ENCODE measurements at places on chromosomes 16 and 17.

DNA sequence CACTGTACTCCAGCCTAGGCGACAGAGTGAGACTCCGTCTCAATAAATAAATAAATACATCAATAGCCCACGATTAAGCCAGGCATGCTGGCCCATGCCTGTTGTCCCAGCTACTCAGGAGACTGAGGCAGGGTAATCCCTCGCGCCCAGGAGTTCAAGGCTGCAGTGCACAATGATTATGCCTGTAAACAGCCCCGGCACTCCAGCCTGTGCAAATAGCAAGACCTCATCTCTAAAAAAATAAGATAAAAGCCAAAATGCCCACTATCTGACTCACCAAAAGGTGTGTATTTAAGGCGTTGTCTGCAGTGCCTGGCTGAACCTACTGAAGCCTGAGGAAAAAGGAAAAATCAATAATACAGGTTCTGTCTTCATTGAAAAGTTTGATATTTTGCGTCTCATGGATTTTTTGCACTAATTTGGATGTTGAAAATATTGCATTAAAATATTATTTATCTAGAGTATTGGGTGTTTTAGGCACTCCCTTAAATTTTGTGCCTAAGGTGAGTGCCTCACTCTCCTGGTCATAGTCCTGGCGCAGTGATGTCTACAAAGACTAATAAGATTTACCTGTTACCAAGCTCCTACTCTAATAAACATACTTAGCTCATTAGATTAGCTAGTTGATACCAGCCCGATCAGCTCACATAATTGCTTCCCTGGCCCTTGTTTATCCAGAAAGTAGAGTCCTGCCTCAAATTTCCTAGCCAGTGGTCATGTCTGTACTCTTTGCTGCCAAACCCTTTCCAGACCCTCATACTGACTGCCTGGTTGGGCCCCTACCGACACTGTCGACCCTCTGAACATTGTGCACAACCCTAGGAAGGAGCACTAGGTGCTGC is 24.7 kb upstream of the TOB1 start:
- DNase-seq, result no peak

DNA sequence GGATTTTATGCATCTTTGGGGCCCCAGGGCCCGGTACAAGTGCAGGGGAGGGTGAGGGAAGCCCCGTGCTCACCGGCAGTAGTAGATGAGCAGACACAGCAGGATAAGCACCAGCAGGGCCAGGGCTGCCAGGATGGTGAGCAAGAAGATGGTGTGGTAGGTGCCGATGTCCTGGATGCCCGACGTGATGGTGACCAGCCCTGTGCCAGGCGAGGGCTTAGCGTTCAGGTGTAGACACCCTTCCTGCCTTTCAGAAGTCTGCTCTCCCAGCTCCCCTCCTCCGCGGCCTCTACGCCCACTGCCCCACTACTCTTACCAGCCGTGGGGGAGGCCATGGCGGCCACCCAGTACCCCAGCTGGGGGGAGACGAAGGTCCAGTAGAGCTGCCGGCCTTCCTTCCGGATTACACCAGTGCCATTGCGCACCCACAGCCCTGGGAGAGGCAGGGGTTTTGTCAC is 8.0 kb downstream of the FAM171A2 start:
- no peak for DNase-seq

DNA sequence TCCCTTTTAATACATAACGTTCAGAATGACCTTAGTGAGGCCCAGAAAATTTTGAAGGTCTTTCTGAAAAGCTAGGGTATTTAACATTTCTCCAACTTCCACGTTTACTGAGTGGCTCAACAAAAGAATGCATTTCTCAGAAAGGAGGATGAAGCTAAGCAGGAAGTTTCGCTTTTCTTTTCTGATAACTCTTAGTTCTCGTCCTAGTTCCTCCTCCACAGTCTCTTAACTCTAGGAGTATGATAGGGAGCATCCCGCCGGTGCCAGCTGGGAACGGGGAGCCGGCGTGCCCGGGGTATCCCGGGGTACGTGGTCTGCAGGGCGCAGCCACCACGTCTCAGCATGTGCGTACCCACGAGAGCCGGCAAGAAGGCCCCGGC is 363 bp downstream of the KARS1 start:
- DNase-seq, result no peak

DNA sequence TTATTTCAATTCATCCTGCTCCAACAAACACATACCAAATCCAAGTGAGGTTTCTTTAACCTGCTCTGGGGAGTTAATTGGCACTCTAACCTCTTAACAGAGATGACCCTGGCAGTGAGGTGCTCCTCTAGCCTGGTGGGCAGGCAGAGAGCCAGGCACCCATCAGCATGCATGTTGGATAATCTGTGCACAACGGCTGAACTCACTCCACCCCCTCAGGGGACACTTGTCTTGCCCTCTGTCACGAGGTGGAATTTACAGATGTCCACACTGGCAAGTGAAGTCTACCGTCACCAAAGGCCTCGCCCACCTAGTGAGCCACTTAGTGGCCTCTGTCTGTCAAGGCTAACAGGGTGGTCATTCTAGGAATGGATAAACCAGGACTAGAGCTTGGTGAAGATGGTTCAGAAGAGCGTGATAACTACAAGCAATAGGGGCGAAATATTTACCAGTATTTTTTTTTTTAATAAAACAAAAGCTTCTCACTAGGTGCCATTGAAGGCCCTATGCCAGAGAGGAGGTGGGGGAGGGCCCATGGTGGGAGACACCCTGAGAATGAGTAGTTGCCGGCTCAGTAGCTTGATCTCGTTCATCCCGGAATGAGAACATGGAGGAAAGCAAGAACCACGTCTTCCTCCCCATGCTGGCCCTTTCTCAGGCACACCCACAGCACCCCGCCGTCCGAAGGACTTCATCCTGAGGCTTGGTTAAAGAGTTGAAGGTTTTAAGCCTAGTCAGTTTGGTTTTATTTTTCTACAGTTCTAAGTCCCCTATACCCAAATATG is 25.2 kb downstream of the PLD6 start:
- DNase-seq, result no peak

DNA sequence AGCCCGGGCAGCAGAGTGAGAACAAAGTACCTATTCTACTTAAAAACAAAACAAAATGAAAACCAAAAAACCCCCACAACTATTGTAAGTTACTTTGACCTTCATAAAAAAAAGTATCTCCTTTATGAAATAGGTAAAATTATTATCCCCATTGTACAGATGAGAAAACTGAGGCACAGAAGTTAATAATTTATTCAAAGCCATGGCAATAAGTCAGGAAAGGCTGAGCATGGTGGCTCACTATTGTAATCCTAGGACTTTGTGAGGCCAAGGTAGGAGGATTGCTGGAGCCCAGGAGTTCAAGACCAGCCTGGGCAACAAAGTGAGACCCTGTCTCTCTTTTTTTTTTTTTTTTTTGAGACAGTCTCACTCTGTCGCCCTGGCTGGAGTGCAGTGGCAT is 30.5 kb downstream of the FCSK start:
- no peak for DNase-seq

DNA sequence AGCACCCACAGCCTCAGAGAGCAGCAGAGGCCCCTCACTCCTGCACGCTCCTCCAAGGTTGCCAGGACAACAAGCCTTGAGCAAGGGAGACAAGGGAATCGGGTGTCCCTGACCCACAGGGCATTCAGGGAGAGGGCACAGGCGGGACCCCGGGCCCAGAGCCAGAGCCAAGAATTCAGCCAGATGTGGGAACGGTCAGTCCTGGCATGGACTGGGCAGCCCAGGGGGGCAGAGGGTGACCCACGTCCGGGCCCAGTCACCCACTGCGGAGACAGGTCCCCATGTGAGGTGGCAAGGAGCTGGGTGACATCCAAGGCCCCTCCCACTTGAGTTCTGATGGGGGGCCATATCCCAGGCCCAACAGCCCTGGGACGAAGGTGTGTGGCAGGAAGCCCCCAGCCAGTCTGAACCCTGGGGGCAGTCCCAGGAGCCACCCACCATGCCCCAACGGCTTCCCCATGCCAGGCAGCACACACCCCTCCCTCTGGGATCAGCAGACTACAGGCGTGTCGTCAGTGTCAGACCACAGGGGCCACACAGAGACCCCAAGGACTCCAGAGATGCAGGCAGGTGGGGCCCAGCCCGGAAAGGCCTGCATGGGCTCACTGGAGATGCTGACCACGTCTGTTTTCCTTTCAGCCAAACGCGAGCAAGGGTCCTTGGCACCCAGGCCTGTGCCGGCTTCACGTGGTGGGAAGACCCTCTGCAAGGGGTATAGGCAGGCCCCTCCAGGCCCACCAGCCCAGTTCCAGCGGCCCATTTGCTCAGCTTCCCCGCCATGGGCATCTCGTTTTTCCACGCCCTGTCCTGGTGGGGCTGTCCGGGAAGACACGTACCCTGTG is 23.0 kb downstream of the USP6 start:
- DNase-seq, result no peak

- DNase-seq, result no peak
Measured at GRCh38 chr16:8622315-8622656, 788 bp downstream of the METTL22 start.

GRCh38 chr16:72211110-72211509 is 39.2 kb upstream of the PMFBP1 start:
- DNase-seq, result no peak

DNA sequence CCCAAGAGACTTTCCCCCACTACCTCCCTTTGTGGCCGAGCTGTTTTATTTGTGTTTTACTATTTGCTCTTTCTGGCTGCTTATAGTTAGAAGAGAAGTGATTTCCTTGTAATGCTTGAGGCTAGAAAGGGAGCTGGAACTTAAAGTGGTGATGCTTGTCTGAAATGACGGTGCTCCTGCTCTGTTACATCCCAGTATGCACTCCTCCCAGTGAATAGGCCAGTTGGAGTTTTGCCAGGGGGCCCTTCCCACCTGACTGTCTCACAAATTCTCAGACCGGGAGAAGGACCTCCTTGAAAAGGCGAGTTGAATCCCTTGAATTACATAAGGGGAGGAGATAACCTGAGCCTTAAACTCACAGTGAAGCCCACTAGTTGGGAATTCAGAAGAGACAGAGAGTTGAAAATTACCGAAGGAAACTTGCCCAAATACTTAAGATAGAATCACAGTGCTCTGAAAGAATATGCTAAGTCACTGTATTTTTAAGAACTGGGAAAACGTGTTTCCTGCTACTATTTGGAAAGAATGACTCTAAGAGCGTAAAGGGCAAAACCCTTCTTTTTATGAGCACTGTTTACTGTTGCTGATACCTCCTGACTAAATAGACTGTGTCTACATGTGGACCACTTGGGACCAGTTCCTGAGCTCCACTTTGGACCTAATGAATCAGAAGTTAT is 84.7 kb upstream of the CLEC3A start:
- no peak for DNase-seq

DNA sequence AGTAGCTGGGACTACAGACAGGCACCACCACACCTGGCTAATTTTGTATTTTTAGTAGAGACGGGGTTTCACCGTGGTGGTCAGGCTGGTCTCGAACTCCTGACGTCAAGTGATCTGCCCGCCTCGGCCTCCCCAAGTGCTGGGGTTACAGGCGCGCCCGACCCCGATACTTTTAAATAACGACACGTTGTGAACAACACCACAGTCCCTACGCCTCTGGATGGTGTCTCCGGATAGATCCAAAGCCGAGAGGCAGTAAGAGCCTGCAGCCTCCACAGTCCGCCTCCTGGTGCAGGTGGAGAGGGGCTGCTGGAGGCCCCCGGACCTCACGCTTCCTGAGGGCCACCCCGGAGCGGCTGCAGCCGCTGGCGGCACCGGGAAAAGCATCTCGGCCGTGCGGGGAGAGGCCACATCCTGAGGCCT is 741 bp upstream of the TLCD3A start:
- DNase-seq, result no peak

DNA sequence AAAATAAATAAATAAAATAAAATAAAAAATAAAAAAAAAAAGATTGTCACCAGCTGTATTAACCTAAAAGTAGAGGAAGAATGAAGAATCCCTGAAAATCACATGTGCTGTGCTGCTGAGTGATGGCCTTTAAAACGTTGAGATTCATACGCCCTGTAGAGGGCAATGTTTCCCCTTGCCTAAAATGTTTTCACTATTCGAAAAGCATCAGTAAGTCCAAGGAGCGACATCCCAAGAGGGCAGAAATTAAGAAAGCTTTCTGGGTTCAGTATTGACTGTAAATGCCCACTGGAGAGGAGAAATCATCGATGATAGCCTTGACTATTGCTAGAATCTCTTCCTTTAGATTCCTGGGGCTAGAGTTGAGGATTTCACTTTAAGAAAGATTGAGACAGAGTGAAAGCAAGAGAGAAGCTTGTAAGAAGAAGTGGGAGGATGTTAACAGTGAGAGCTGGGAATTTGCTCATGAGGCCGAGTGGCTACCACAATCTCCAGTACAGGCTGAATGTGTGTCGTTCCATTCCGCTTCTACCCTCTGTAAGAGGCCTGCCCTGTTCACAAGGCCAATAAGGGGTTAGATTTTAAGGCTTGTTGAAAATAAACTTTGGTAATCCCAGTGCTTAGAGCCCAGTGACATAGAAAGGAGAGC is 170.8 kb upstream of the FAM20A start:
- no peak for DNase-seq

GRCh38 chr16:88017587-88018101 is 66.4 kb downstream of the BANP start:
- no peak for DNase-seq

- DNase-seq, result no peak
Measured at GRCh38 chr16:4957420-4957719, 760 bp upstream of the SEC14L5 start.

- DNase-seq, result no peak
Measured at GRCh38 chr17:45367216-45367615, 50.4 kb upstream of the MAP3K14 start.

- DNase-seq, result no peak
Measured at GRCh38 chr17:7132511-7133094, 18.0 kb upstream of the ASGR2 start.

GRCh38 chr17:27343294-27343693 is 49.4 kb downstream of the WSB1 start:
- no peak for DNase-seq
